ENCODE measurements at places on chromosomes 7 and 10.

GRCh38 chr7:104967088-104967487, 46.9 kb upstream of the KMT2E start:
- DNase-seq = no peak

DNA sequence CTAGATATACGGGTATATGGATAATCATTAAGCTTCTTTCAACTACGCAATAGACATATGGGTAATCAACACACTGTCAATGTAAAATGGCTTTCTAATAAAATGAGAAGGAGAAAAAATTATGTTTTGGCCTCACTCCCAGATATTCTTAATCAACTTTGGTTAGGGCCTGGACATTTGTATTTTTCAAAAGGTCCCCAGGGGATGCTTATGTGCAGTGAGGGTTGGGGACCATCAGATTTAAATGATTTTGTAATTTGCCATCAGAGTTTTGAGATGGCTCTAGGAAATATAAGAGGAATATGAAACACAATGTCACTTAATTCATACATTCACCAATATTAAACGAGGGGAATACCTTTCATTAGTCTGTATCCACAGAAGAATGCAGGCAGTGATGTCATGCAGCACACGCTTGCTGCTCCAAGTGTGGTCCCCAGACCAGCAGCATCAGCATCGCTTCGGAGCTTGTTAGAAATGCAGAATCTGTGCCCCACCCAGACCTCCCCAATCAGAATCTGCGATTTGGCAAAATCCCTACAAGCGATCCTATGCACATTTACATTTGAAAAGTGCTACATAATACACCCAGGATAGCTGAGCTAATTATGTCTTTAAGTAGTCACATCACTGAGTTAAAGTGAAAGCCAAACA, 75.1 kb downstream of the INHBA start:
- no peak for DNase-seq

DNA sequence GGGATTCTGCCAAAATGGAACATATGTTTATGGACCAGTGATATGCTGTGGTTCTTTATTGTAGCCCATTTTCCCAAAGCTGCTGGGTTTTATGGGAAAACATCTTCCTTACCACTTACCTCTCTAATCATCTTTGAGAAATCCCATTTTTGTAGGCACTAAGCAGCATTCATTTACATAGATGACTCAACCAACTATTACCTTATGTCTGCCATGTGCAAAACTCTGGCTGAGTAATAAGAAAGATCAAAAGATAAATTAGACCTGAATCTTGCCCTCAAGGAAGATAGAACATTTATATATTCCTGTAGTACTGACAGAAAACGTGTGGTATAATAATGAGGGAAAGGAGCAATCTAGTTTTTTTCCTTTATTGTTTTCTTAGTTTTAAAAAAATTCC, 24.3 kb downstream of the CBLL1 start:
- no peak for DNase-seq

GRCh38 chr10:101923256-101923655, 79.7 kb upstream of the KCNIP2 start:
- no peak for DNase-seq

DNA sequence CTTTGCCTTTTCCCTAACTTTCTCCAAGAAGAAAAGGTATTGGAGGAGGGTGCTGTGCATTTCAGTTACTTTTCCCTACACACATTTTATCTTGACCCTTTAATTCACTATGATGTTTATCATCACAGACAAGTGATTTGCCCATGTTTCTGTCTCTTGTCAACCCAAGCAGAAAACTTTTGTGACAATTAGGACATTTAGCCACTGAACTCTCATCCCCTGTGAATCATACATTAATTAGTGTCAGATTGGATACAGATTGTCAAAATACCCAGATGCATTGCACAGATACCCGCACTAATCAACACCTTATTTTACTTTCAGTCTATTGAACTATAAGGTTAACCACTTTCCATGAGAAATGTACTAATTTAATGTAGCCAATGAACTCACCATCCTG, 912.9 kb downstream of the SORCS1 start:
- DNase-seq = no peak

DNA sequence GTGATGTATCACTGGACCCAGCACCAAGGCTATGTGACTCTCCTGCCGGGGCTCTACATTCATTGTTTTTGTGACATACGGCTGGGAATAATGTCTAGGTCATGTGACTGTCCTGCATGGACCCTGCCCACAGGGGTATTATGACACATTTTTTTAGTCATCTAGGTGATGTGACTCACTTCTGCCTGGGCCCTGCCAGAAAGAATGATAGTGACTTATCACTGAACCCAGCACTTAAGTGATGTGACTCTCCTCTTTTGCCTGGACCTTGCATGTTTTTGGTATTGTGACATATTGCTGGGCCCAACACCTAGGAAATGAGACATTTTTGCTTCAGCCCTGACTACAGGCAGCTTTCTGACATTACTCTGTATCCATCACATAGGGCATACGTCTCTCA, 51.1 kb upstream of the ZNF107 start:
- DNase-seq = no peak

DNA sequence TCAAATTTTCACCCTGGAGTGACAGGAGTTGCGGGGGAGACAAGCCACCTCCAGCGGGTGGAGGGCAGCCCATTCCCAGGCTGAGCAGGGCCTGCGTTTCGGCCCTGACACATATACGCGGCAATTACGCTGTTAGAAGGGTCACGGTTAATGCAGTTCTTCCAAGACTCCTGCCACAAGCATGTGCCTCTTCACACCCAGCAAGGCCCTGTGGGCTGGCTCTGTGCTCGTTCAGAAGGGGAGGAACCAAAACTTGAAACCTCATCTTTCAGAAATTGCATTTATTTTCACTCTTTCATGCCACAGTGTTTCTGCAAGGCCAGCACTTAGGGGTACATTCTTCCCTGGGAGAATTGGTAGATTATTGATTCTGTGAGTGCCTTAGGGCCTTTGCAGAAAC, 24.7 kb downstream of the LRMDA start:
- no peak for DNase-seq

DNA sequence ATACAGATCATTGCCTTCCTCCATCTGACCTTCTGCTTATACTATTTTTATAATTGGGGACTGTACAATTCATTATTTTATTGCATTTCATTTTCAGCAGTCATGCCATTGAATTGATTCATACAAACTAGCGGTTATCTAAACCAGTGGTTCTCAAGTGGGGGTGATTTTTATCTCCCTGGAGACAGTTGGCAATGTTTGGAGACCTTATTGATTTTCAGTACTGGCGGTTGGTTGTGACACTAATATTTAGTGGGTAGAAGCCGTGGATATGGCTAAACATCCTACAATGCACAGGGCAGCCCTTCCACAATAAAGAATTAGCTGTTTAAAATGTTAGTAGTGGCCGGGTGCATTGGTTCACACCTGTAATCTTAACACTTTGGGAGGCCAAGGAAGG, 765.9 kb downstream of the LRMDA start:
- no peak for DNase-seq

DNA sequence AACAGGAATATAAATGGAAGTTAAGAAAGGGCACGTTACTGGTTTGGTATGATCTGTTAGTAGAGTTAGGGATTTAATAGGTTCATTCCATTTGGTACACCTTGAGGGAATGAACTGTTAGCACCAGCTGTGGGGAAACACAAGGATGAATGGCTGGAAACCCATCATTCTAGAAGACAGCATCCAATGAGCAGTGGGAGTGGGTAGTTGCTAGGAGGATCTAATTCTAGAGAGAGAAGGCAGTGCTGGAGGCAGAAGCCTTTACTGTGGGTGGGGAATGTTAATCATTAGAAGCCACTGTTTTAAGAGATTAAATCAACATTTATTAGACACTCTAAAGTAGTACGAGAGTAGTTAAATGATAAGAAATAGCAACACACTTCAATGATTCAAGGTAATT, 15.5 kb upstream of the GPR15LG start:
- no peak for DNase-seq

GRCh38 chr7:28626624-28627262, 214.4 kb downstream of the CREB5 start:
- DNase-seq = peak; percentile 61

GRCh38 chr7:108455998-108456677, at the start of gene NRCAM:
Gene NRCAM (minus strand): TSS chr7:108456436. CDS start chr7:108240064, 216,372 bp downstream.
- DNase-seq = peak; percentile 84

All from fibroblast of pulmonary artery (primary cell).